Neural crest cell (in vitro differentiated cells): ENCODE measurements at places on chromosomes 5 and 9. TPM values are rescaled to one million over a fixed set of nuclear protein-coding genes. Genes with fewer than 3 reads are reported as not detected.

LCN15 gene
- total RNA-seq = not detected in 2 replicates

DNA sequence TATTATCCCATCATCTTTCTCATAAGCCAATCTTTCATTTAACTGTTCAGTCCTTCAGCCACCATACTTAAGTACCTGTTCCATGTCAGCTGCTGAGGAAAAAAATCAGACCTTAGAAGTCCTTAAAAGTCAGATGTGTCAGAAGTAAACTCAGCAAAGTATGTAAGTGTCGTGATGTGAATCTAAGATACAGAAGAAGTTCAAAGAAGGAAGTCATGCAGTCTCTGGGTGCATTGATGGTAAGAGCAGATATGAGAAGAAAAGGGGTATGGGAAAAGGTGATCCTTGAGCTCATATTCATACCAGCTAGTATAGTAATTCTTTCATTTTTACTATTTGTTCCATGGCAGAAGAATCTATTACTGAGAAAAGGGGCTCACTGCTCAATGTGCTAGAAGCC is 259.4 kb upstream of the CD180 start:
- no peak overlapping the region for H3K27ac ChIP-seq

DMRTA1 gene
- 2.4 and 2.7 TPM in 2 replicates for total RNA-seq

ORM1 gene
- total RNA-seq = not detected in 2 replicates

DNA sequence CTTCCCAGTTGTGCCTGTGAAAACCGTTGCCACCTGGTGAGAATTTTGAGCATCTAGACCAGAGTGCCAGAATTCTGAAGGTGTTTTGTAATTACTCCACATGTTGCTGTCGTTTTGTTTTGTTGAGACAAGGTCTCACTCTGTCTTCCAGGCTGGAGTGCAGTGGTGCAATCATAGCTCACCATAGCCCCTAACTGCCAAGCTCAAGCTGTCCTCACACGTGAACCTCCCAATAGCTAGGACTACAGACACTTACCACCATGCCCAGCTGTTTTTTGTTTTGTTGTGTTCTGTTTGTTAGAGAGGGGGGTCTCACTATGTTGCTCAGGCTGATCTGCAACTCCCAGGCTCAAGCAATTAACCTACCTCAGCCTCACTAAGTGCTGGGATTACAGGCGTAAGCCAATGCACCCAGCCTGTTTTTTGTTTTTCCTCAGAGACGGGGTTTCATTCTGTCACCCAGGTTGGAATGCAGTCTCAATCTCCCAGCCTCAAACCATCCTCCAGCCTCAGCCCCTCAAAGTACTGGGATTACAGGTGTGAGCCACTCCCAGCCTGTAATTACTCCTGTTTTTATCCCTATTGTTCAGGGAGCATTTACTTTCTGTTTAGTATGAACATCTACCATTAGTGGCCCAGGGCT is 121.1 kb upstream of the DMRT1 start:
- H3K36me3 ChIP-seq = peaks cover 2% of the 10 kb centered on the region
- H3K27ac ChIP-seq = no peak overlapping the region
- peaks cover 23% of the 10 kb centered on the region for H3K4me1 ChIP-seq
- H3K27me3 ChIP-seq = no peaks in the 10 kb centered on the region

DNA sequence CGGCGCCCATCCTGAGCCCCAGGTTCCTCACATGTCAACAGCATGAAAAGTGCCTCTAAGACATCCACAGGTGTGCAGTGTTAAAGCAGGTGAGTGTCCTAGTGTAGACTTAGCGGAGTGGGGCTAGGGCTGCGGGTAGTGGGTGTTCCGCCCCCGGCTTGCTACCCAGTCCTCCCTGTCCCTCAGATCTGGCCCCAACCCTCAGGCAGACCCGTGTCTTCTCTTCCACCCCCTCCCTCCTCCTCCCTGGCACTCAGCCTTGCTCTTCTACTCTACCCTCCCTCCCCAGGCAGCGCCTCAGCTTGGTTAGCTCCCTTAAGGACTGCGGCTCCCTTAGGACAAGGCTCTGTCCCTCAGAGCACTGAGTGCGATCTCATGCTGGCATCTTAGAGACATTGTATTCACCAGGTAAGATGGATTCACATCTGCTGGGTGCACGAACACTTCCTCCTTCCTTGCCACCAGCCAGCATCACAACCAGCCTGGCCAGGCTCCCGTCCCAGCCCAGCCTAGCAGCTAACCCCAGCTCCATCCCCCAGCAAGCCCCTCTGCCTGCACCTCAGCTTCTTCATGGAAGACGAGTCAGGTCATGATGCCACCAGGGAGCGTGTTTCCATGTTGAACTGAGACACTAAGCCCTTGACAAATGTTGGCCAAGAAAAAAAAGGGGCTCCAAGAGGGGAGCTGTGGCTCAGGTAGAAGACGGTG is 46.8 kb downstream of the NSUN2 start:
- no peak for DNase-seq
- H3K4me3 ChIP-seq = no peak overlapping the region
- no peak overlapping the region for H3K27ac ChIP-seq
- peaks cover 56% of the 10 kb centered on the region for H3K27me3 ChIP-seq
- peaks cover 4% of the 10 kb centered on the region for H3K4me1 ChIP-seq
- H3K36me3 ChIP-seq = peaks cover 3% of the 10 kb centered on the region

- H3K4me1 ChIP-seq = peaks cover 21% of the 10 kb centered on the region
- no peak for DNase-seq
- peaks cover 2% of the 10 kb centered on the region for H3K36me3 ChIP-seq
- no peak overlapping the region for H3K27ac ChIP-seq
Observed at GRCh38 chr5:149017636-149018035, 45.2 kb downstream of the SH3TC2 start.
